GM03348 (cell line): ENCODE measurements at places on chromosomes 6 and 20.
A peak's percentile ranks its signal among the peaks of the same experiment; 100 is the strongest.

GRCh38 chr6:144286503-144287393 lies 1.6 kb downstream of the UTRN start:
- DNase-seq, result peak; percentile 85

DNA sequence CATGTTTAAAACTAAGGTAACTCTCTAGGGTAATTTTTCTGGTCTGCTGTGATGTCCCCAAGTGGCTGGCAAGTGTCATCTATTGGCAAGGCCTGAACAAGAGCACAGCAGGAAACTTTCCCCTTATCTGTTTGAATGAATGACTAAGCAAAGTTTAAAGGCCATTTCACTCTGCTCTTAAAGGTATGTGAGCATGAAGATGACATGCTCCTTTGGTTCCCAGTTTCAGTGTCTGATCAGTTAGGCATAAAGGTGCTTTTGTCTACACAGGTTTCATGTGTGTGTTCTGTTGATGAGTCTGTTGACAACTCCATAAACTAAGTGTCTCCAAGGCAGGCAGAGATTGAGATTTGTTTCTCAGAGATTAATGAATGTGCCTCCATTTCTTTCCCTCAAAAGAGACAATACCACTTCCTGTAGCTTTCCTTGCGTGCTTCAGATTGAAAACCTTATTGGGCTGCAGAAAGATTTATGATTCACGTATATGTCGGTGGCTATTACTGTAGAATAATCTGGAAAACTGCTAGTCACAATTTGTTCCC lies 83.9 kb downstream of the MAP3K7 start:
- no peak for DNase-seq

- DNase-seq, result no peak
These were observed 7.9 kb upstream of the ARMC12 start for GRCh38 chr6:35728683-35729678.

GRCh38 chr6:166484863-166485262 lies 101.6 kb downstream of the RAMACL start:
- DNase-seq, result no peak

DNA sequence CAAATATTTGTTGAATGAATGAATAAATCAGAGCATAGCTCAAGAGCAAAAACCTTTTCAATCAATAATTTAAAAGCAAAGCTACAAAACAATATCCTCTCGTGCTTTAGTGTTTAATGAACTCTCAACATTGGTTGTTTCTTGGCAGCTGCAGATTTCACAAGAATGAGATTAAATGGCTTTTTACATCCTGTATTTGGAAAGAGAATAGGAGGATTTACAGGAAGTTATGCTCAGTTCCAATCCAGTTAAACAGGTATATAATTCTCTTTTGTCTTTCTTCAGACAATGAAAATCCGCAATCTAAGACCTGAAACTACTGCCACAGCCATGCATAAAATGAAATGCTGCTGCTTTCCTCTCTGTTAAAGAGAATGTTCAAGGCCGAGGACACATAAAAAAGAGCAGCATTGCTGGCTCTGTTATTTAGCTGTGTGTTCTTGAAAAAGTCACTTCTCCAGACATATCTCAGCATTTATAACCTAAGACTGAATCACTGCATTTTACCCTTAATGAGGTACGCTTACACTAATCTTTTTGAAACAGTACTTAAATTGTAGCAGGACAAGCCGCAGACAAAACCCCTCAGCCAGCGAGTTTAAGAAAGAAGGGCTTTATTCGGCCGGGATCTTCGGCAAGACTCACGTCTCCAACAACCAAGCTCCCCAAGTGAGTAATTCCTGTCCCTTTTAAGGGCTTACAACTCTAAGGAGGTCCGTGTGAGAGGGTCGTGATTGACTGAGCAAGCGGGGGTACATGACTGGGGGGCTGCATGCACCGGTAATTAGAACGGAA lies 3.6 kb downstream of the C6orf52 start:
- no peak for DNase-seq

GRCh38 chr20:4767084-4767483 lies 45.4 kb downstream of the PRND start:
- DNase-seq, result no peak

DNA sequence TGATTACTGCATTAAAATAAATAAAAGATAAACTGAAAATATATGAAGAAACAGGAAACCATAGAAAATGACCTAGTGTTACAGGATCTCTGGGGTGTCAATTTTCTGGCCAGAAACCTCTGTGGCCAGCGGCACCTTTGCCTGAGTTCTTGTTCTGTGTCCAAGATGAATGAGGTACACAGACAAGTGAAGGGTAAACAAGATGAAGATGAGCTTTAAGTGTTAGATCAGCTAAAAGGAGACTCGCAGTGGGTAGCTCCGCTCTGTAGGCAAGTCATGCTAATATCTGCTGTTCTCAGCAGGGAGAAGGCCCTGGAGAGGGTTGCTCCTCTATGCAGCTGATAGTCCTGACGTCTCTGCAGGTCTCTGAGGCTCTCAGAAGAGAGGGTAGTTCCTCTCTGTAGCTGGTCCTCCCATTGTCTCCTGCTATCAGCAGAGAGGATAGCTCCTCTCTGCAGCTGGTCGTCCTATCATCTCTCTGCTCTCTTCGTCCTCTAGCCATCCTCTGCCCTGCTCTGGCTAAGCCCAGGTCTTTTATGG lies 35.9 kb upstream of the TBC1D22B start:
- DNase-seq, result no peak
